Activated naive CD8-positive, alpha-beta T cell treated with anti-CD3 and anti-CD28 coated beads for 36 hours (primary cell): ENCODE measurements at places on chromosomes 12 and 14. TPM values are rescaled to one million over a fixed set of nuclear protein-coding genes. Genes with fewer than 3 reads are reported as not detected.

GRCh38 chr12:115044073-115044472, 360.1 kb upstream of the TBX3 start:
- no peak overlapping the region for H3K4me3 ChIP-seq
- no peaks in the 10 kb centered on the region for H3K27me3 ChIP-seq
- DNase-seq: no peak
- no peaks in the 10 kb centered on the region for H3K36me3 ChIP-seq

- no peaks in the 10 kb centered on the region for H3K36me3 ChIP-seq
- no peak for DNase-seq
- H3K4me3 ChIP-seq: no peak overlapping the region
- no peaks in the 10 kb centered on the region for H3K4me1 ChIP-seq
- H3K27ac ChIP-seq: no peak overlapping the region
Observed at GRCh38 chr12:124094188-124094587, 121.2 kb downstream of the ZNF664 start.

GRCh38 chr14:30078811-30079402, 151.3 kb upstream of the PRKD1 start:
- no peaks in the 10 kb centered on the region for H3K27me3 ChIP-seq
- H3K36me3 ChIP-seq: no peaks in the 10 kb centered on the region
- H3K4me1 ChIP-seq: no peaks in the 10 kb centered on the region
- no peak overlapping the region for H3K27ac ChIP-seq
- H3K4me3 ChIP-seq: no peak overlapping the region
- DNase-seq: no peak

GRCh38 chr12:54917001-54917488, 62.7 kb downstream of the MUCL1 start:
- H3K27me3 ChIP-seq: no peaks in the 10 kb centered on the region
- no peak for DNase-seq
- H3K4me1 ChIP-seq: no peaks in the 10 kb centered on the region
- no peak overlapping the region for H3K4me3 ChIP-seq

DNA sequence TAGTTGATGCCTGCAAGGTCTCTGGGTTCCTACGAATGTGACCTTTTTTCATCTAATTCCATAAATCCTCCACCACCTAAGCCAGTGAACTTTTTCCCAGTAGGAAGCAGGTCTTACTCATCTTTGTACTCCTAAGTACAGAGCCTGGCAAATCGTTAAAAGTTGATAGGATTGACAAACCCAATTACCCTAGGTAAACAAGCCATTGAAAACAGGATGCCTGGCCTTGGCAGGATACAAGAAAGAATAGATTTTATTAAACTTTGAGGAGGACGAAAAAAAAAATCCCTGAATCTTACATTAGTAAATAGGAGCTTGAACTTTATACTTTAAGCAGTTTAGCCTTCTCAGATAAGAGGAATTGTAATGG, 5.6 kb downstream of the TBPL2 start:
- H3K4me1 ChIP-seq: peaks cover 22% of the 10 kb centered on the region
- H3K27ac ChIP-seq: no peak overlapping the region
- H3K4me3 ChIP-seq: no peak overlapping the region
- H3K27me3 ChIP-seq: no peaks in the 10 kb centered on the region
- H3K36me3 ChIP-seq: no peaks in the 10 kb centered on the region

DNA sequence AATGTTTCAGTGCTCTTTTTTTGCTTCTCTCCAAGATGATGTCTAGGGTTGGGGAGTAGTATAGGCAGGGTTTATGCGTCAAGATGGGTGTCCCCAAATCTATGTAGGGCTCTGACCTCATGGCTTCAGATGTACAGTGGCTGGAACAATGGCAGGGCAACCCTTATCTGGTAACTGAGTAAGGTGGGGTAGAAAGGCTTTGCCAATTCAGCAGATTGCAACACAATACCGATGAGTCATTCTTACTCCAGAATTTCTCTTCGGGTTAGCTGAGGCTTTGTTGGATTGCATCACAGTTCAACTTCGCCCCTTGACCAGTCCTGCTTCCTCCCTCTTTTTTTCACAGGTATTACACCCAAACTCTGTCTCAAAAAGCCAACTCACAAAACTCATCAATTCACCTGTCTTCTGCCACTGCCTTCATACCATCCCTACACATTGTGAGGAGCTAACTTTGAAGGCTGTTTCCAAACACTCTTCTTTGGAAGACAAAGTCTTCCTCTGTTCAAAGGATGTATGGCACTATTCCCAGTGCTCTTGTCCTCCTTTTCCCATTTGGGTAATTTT, 190.2 kb upstream of the CNOT2 start:
- H3K4me3 ChIP-seq: no peak overlapping the region
- H3K27ac ChIP-seq: no peak overlapping the region
- H3K36me3 ChIP-seq: no peaks in the 10 kb centered on the region
- H3K4me1 ChIP-seq: peaks cover 3% of the 10 kb centered on the region
- H3K27me3 ChIP-seq: peaks cover 14% of the 10 kb centered on the region

DNA sequence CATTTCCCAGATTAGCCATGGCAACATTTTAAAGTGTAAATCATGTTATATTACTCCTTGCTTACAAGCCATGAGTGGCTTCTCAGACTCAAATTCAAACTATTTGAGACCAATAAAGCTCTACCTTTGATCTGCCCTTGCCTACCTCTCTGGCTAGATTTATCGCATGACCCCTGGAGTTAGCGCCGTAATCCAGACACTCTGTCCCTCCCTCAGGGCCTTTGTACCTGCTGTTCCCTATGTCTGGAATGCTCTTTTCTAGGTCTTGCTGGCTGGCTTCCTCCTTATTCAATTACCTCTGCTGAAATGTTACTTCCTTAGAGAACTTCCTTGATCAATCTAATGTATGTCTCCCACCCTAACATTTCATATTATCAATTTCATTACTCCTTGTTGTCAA, 16.3 kb downstream of the SIX4 start:
- DNase-seq: no peak
- H3K36me3 ChIP-seq: no peaks in the 10 kb centered on the region
- H3K27ac ChIP-seq: no peak overlapping the region
- H3K4me3 ChIP-seq: no peak overlapping the region
- no peaks in the 10 kb centered on the region for H3K4me1 ChIP-seq

- DNase-seq: no peak
- H3K4me3 ChIP-seq: no peak overlapping the region
- peaks cover 19% of the 10 kb centered on the region for H3K36me3 ChIP-seq
Observed at GRCh38 chr12:26712892-26713291, 120.1 kb downstream of the ITPR2 start.

DNA sequence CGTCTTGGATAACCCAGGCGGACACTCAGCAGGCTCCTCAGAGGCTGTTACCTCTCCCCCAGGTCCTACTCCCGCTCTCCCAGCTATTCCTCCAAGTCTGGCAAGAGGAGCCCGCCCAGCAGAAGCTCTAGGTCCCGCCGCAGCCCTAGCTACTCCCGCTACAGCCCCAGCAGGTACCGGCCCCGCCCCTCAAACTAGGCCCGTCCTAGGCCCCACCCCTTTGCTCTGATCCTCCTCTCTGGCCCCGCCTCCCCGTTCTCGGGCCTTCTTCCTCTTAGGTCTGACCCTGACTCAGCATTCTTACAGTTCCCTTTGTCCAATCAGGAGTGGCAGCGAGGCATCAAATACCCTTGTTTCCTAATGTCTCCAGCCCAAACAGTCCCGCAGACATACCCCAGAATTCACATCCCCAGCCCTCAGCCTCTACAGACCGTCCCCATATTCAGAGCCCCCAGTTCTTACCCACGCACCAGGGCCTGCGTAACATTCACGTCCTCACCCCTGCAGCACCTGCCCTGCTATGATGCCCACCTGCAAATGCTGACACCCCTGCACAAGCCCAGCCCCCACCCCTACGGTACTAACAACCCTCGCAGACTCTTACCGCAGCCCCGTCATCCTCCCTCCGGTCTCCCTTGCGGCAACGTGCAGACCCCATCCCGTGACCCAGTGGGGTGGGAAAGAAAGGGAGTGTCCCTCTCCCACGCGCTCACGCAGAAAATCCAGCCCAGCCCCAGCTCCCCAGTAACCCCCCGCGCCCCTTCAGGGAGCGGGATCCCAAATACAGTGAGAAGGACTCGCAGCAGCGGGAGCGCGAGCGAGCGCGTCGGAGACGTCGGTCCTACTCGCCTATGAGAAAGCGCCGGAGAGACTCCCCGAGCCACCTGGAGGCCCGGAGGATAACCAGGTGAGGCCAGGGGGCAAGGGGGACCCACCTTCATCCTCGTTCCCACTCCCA, 25.0 kb upstream of the HSPB8 start:
- H3K4me1 ChIP-seq: peaks cover 7% of the 10 kb centered on the region
- DNase-seq: no peak
- no peak overlapping the region for H3K4me3 ChIP-seq
- peaks cover 38% of the 10 kb centered on the region for H3K27me3 ChIP-seq
- no peaks in the 10 kb centered on the region for H3K36me3 ChIP-seq

GRCh38 chr14:34340025-34340625, 121.9 kb downstream of the SPTSSA start:
- no peak overlapping the region for H3K27ac ChIP-seq
- no peaks in the 10 kb centered on the region for H3K36me3 ChIP-seq
- no peaks in the 10 kb centered on the region for H3K4me1 ChIP-seq
- H3K4me3 ChIP-seq: no peak overlapping the region

DNA sequence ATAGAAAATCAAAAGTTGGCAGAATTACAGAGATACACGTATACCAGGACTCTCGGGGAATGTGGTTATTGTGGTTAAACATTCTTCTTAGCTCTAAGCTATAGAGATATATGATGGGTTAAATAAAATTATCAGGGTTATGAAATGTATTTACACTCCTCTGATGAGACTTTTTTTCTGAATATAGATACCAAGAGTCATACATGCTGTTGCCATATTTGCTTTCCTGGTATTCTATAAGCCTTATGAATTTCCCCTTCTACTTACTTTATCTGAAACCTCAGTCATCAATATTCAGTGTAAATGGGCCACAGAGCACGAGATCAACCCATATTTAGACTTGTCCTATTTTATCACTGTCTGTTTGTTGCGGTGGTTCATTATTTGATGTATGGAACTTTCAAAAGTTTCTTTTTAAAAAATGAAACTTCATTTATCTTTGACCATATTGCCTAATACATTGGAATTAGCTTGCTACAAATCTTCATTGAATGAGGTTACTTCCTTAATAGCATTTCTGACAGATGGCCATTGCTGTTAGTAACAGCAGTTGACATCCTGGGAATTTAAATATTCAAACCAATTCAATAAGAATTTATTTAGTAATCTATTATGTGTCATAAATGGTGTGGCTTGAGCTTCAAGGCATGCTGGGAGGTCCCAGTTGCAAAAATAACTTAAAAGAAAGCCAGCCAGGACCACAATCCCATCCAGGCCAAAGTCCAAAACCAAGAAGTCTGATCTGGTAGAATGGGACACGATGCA, 393.5 kb downstream of the PCNX1 start:
- H3K4me3 ChIP-seq: no peak overlapping the region
- H3K27me3 ChIP-seq: no peaks in the 10 kb centered on the region
- peaks cover 13% of the 10 kb centered on the region for H3K36me3 ChIP-seq
- DNase-seq: no peak

DNA sequence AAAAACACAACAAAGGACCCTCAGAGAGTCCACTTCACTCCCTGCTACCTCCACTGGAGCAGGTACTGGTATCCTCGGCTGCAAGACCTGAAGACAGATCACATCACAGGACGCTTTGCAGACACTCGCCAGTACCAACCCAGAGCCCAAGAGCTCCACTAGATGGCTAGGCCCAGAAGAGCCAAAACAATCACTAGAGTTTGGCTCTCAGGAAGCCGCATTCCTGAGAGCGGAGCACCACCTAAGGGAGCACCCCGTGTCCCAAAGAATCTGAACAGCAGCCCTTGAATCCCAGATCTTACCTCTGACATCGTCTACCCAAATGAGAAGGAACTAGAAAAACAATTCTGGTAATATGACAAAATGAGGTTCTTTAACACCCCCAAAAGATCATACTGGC, 399.8 kb downstream of the RAD51B start:
- no peak for DNase-seq
- peaks cover 7% of the 10 kb centered on the region for H3K4me1 ChIP-seq
- H3K4me3 ChIP-seq: no peak overlapping the region
- H3K27ac ChIP-seq: no peak overlapping the region

- DNase-seq: no peak
- H3K27ac ChIP-seq: no peak overlapping the region
- no peak overlapping the region for H3K4me3 ChIP-seq
- H3K4me1 ChIP-seq: peaks cover 4% of the 10 kb centered on the region
Observed at GRCh38 chr14:52446355-52446754, 106.0 kb downstream of the TXNDC16 start.

DNA sequence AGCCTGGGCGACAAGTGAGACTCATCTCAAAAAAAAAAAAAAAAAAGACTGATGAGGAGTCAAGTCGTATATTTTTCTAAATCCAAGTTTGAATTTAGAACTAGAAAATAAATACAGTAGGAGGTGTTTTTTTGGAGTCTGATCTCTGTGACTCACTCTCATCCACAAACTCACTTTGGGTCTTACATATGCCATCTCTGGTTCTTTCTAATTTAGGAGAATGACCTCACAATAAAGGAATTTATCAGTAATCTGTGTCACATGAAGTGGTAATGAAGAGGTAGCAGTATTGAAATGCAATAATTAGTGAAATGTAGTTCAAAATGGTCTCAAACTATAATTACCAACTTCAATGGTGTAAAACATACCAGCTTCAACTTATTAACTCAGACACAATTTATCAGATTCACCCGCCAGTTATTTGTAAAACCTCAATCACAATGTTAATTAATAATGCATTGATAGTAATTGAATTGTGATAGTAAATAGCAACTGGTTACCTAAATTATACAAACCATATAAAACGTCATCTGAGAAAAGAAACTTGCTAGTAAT, 4.4 kb upstream of the CFL2 start:
- H3K27me3 ChIP-seq: no peaks in the 10 kb centered on the region

- no peaks in the 10 kb centered on the region for H3K36me3 ChIP-seq
- DNase-seq: no peak
- no peak overlapping the region for H3K27ac ChIP-seq
- H3K4me3 ChIP-seq: no peak overlapping the region
- H3K4me1 ChIP-seq: peaks cover 8% of the 10 kb centered on the region
Observed at GRCh38 chr14:102573591-102574046, 18.8 kb upstream of the RCOR1 start.

The PTPRQ gene
- not detected for total RNA-seq

The LRTM2 gene
- not detected for total RNA-seq

The SLC39A9 gene
- 48.2 TPM for total RNA-seq

The NTS gene
- total RNA-seq: not detected
